Endothelial cell (in vitro differentiated cells): ENCODE measurements at places on chromosomes 7 and 10.

DNA sequence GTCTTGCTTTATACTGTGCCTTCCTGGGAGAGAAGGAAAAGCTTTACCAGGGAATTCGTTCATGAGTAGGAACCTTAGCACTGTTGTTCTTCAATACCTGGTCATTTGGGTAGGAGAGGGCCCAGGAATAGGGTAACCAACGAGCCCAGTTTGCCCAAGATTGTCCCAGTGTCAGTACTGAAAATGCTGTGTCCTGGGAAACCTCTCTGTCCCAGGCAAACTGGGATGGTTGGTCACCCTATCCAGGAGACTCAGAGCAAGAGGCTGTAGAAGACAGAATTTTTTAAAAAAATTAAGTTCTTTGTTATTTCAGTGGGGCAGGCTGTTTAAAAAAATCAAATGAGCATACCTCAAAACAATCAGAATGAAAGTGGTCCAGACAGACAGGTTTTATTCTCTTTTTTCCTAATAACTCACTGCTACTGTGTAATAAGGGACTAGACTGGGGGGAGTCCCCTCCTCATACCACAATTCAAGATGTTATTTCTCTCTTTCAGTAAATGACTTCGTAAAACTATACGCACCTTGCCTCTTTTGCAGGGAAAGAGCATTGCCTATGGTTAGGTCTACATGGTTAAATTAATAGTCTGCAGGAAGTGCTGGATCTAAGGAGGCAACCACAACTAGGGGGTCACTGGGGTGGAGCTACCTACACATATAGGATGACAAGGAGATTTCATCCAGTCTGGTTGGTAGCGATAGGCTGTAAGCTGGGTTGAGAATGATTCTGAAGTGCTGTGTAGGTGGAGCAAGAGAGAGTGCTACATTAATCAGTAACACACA lies 41.1 kb upstream of the FAM133B start:
- no peak for DNase-seq

DNA sequence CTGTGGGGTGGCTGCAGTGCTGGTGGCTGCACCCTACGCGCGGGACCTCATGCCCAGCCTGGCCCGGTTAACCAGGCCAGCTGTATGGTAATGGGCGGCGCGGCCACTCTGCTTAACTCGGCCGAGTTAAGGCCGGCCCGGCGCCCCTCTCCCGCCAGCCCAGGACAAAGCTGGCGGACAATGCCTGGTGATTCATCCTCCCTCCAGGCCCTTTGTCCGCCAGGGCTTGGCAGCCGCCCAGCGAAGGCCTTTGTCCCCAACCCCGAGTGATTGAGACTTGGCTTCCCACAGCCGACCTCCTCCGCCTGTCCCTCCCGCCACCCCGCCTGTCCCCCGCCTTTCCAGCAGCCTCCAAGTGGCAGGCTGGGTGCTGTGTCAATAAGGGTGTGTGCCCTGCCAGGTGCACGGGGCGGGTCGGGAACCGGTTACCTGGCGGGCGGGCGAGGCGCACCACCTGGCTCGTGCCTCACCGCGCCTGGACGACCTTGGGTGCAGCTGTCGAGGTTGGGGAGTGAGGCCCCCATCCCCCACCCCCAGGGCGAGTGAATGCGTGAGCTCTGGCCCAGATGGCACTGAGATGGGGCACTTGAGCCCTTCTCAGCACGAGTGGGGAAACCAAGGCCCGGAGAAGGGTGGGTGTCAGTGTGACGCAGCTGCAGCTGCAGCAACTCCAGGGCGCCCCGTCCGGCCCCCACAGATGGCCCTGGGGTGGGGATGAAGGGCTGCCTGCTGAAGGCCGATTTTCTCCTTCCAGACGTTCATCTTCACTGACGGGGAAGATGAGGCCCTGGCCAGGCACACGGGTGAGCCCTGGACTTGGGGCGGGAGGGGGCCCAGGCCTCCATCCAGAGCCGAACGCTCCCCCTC lies 4.6 kb downstream of the LFNG start:
- DNase-seq: peak; percentile 50

- no peak for DNase-seq
Measured at GRCh38 chr10:50636618-50637579, 13.1 kb upstream of the SGMS1 start.

DNA sequence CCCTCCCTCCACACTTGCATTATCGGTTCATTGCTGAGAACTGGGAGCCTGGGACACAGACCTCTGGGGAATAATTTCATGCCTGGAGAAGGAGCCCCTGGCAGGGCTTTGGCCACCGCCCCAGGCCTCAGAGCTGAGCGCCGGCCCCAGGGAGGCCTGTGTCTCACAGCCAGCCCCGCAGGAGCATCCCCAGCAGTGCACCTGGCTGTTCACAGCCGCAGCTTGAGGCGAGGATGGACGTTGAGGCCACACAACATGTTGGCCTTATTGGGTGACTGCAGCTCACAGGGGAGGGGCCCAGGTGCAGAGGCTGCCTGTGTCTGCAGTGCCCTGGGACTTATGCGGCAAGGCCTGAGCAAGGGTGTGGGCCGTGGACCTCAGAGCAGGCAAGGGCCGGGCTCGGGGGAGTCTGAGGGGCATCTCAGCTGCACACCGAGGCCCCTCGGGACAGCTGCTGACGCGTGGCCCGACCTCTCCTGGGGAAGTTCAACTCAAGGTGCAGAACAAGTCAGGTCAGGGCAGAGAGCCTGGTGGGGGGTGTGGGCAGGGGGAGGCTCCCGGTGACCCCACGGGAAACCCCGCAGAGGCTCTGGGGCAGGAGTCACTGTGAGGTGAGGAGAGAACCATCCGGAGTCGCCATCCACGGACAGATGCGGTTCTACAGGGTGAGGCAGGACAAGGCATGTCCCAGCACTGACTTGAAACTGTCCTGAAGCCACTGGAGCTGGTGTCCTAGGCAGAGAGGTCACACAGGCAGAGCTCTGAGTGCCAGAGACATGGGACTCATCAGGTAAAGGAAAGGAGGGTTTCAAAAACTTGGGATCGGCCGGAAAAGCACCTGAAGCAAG lies 13.1 kb upstream of the UBE3C start:
- no peak for DNase-seq

DNA sequence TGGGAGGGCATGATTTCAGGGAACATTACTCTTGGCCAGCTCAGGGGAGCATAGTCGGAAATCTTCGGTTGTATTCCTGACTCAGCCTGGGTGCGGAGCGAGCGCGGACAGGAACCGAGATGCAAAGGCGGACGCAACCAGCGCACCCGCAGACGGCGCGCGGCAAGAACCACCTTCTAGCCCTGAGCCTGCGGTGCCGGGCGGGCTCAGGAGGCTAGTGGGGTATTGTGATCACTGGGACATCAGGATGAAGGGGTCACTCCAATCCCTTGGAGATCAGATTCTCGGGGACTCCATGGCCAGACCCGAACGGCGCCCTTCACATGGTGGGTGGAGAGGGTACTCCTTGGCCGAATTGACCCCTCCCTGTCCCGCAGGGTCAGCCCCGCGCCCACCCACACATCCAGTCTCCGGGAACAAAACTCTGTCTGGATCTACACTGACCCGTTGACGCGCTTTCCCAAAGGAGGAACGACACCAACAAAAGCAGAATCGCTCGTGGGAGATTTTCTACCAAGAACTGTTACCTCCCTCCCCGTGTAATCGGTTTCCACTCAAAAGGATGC lies 730.5 kb downstream of the ZWINT start:
- DNase-seq: peak; percentile 47

GRCh38 chr7:158531661-158532060 lies 56.0 kb downstream of the PTPRN2 start:
- DNase-seq: no peak

DNA sequence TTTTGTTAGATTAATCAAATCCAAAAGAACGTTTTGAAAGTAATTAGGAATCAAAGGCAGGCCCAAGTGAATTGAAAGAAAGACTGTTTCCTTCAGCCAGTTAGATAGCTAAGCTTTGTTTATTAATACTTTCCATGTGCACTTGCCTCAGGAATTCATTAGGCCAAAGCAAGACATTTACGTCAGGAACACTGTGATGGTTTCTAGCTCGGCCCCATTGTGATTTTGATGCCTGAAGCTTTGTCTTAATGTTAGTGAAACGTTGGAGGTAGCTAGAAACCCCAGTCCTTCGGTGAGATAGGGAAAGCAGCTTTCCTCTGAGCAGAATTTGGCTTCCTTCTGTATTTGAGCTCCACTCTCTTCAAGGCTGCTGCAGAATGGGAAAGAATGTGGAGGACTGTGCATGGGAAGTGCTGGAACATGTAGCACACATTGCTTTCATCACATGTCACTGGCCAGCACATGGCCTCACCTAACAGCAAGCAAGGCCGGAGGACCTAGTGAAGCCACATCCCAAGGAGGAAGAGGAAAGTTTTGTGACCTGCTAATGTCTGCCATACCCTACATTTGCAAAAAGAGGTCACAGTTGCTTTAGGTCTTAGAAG lies 64.1 kb downstream of the PCGF5 start:
- no peak for DNase-seq

DNA sequence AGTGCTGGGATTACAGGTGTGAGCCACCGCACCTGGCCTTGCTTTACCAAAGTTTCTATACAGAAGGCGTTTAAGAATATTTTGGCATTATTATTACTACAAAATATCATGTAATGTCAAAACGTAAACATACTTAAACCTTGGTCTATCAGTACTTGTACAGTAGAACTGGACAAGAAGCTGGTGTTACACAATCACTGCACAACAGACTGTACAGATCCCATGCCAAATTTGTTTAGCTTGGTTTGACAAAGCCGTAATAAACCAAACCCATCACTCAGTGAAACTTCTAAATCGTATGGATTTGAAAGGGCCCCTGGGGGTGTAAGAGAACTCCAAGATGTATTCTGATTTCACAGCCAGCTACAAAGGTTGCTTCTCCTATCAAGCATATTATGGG lies 51.8 kb upstream of the RHEB start:
- DNase-seq: no peak

GRCh38 chr10:103278537-103278823 lies 1.5 kb downstream of the INA start:
- DNase-seq: no peak

DNA sequence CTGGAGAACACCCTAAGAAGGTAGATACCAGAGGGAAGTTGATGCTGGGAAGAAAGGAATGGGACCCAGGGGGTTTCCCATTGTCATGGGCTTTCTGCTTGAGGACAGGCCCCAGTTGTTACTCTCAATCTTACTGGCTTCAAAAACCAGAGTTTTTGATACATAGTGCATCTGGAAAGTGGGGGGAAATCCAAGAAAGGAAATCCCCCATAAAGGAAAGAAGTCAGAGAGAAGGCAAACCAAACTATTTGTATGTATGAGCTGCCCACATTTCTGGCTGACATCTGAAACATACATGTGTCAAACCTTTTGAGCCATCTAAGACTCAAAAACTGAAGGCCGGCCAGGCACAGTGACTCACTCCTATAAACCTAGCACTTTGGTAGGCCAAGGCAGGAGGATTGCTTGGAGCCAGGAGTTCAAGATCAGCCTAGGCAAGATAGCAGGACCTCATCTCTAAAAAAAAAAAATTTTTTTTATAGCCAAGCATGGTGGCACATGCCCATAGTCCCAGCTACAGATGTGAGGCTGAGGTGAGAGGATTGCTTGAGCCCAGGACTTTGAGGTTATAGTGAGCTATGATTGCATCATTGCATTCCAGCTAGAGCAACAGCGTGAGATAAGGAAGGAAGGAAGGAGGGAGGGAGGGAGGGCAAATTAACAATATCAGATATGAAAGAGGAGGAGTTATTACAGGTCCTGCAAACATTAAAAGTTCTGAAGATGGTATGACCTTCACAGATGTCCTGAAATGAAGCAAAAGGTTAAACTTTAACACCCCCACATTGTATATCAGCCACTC lies 6.7 kb upstream of the COA1 start:
- DNase-seq: no peak

DNA sequence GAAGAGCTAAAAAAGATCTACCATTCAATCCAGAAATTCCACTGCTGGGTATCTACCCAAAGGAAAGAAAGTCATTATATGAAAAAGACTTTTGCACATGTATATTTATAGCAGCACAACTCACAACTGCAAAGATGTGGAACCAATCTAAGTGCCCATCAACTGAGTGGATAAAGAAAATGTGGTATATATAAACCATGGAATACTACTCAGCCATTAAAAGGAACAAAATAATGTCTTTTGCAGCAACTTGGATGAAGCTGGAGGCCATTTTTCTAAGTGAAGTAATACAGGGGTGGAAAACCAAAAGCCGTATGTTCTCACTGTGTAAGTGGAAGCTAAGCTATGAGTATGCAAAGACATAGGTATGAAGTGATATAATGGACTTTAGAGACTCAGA lies 3.0 kb downstream of the ANXA7 start:
- no peak for DNase-seq

GRCh38 chr10:110392121-110392520 lies 87.4 kb upstream of the SMNDC1 start:
- DNase-seq: no peak

DNA sequence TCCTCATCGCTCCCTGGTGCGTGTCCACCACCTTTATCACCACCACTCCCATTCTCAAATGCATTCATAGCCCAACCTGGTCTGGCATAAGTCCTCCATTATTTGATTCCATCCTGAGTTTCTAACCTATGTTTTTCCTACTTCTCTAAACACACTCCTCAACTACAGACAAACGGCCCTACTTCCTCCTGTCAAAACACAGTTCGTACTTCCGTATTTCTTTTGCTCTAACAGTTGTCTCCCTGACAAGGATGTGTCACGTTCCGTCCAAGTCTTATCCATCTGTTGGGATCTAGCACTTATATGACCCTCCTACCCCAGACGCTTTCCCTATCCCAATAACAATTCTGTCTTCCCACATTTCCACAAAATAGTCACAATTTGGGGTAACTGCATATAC lies 46.8 kb downstream of the DOCK4 start:
- no peak for DNase-seq

- no peak for DNase-seq
Measured at GRCh38 chr7:29795696-29796580, 10.4 kb upstream of the WIPF3 start.

GRCh38 chr7:101664893-101665471 lies 35.9 kb upstream of the MYL10 start:
- DNase-seq: no peak

- no peak for DNase-seq
Measured at GRCh38 chr7:30927040-30927439, 15.4 kb downstream of the AQP1 start.
